Chondrocyte (in vitro differentiated cells): ENCODE measurements at places on chromosomes 3 and 15.

DNA sequence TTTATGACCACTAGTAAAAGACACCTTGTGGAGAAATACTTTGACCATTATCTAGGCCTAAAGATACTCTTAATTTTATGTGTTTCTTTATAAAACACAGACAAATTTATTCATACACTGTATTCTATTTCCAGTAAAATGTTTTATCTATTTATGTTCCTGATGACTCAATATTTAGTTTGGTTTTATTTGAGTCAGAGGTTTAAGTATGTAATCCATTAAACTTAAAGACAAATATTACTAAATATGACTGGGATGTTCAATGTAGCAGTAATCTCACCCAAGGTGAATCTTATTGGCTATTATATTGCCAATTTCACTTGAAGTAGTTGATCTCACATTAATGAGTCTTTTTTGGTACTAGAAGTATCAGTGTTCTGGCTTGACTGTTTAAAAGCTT, 799.7 kb downstream of the CADM2 start:
- DNase-seq, result no peak

DNA sequence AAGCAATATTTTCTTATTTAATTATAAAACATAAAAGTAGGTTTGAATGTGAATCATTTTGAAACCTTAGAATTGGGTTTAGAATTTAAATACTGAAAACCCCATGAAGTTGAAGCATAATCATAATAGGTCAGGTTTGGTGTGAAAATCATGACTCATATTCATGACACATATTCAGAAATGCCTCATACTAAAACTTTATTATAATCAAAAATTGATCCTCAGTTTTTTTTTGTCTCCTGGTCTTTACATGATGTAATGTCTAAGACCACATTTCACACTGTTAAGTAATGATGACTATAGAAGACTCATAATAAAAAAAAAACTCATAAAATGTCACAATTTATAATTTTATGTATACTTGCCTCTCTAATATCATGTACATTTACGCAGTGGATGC, 190.4 kb downstream of the FOXP1 start:
- no peak for DNase-seq

DNA sequence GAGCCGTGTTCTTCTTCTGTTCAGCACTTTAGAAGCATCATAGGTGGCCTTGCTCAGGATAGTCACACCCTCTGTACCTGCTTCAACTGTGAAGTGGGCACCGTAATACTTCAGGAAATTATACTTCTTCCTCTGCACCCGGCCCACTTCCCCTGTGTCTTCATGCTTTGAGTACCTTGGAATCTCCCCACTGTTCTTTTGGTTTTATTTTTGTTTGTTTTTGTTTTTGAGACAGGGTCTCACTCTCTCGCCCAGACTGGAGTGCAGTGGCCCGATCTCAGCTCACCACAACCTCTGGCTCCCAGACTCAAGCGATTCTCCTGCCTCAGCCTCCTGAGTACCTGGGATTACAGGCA, 1.7 kb downstream of the P2RY14 start:
- no peak for DNase-seq

DNA sequence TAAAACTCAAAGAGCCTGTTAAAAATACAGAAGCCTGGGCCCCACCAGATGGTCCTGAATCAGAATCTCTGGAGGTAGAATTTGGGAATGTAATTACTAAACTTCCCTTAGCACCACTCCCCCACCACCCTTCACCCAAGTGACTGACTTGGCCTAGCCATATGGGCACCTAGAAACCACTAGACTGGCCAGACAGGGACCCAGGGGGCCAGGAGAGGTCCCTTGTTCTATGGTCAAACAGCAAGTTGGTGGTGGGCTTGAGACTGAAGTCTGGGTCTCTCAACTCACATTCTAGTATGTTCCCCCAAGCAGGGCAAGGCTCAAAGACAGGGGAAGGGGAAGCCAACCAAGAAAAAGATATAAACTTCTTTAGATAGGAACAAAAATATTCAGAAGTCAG, 301.5 kb upstream of the TLE3 start:
- no peak for DNase-seq

DNA sequence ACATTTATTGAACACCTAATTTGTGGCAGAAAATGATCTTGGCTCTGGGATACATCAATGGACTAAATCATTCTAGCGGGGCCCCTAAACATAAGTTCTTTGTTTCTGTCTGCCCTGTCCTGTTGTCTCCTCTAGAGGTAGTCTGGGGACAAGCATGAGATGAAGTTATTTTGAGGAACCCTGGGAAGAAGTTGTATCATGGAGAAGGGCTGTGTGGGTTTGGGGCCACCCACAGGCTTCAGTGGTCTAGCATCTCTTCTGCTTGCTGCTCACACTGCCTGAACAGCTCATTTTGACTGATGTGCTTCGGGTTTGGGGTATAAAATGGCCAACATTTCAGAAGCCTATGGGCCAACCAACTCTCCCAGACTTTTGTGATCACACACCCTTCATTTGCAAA, 50.3 kb upstream of the OSBPL11 start:
- no peak for DNase-seq

- DNase-seq, result no peak
These were observed 105.1 kb upstream of the FRMD4B start for GRCh38 chr3:69490971-69491370.

DNA sequence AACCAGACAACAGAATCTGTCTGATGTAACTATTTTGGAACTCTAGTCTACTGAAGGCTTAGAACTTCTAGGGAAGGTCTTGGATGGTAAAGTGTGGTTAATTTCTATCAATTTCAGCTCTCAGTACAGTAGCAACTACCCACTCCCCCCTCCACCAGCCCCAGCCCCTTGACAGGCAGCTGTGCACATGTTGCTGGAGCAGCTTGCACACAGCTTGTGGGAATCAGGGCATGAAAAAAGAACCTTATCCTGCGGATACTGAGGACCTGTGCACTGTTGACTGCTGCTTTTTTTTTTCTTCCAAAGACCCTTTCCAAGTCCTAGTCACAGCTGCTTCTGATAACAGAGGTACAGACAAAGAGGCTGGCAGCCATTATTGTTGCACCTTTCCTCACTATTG, 81.5 kb upstream of the UBP1 start:
- no peak for DNase-seq

DNA sequence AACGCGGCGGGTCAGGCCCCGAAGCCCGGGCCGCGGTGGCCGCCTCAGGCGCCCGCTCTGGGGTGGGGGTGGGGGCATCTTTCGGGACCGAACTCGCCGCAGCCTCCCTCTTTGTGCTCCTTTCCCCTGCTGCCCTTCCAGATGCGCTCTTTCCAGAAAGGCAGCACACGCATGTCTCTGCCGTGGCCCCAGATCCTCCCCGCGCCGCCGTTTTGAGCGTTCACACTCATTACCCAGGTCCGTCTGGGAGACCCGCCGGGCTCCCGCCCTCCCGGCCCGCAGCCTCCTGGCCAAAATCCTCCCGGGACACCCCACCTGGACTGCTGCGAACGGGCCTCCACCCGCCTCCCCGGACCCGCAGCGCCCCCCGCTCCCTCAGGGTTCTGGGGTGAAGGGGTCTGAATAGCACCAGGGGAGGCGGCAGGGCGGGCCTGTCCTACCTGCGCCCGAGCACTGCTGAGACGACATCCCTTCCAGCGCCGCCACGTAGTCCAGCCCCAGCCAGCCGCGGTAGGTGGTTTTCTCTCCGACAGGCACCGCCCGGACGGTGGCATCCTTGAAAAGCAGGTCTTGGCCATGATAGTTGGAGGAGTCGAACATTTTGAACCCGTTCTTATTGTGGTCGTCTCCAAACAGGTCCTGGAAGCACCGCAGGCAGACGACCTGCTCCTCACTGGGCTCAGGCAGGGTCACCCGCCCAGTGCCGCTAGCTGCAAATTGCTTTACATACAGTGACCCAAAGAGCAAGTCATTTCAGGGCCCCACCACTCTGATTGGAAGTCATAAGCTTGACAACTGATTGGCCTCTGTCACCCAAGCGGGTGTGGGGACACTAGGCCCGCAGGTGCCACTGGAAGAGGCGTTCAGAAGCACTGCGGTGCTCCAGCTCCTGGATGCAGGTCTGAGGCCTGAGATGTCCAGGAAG, 25.9 kb downstream of the MELTF start:
- DNase-seq, result peak; percentile 88

- DNase-seq, result no peak
These were observed 38.7 kb downstream of the SENP8 start for GRCh38 chr15:72156928-72157327.

DNA sequence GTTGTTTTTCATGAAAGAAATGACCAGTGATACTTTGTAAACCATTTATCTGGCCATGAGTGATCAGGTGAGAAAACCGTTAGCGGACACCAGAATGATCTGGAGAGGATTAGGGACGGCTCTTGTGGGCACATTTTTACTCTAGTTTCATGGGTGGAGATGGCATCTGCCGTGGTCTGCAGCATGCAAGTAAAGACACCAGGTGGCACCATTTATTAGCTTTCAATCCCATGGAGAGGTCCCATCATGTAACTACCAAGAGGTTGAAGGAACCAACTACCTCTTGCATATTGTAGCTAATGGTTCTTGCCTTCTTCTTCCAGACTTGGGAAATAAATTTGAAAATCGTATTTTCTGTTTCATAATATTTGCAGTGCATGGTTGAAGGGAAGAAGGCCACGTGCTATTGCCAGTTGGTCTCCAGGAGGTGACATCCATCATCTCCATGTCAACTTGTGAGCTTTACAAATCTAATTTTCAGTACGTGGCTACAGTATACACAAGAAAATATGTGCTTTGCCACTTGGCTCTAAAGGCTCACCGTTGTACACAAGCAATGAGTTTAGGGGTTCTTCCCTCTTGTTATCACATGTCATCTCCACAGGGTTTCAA, 1.5 kb upstream of the MAPKBP1 start:
- no peak for DNase-seq

- DNase-seq, result no peak
These were observed 9.6 kb upstream of the RNF111 start for GRCh38 chr15:58977887-58978286.

DNA sequence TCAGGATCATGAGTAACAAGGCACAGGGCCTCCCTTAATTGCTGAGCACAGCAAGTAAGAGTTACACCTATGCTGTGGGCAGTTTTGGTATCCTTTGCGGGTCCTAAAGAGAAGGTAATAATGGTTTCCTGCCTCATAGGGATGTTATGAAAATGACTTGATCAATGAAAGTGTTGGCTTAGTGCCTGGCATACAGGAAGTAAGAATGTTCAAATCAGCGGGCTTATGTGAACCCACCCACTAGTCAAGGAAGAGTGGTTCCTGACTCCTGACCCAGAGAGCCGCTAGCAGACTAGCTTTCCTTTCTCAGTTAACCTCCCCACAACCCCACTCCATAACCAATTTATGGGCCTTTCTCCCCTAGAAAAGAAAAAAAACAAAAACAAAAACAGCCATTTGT, 5.2 kb upstream of the ADAMTS9 start:
- DNase-seq, result no peak

- no peak for DNase-seq
These were observed 5.2 kb upstream of the CDAN1 start for GRCh38 chr15:42742149-42742548.

GRCh38 chr3:178203650-178204049, 332.6 kb upstream of the KCNMB2 start:
- DNase-seq, result no peak

GRCh38 chr3:181660337-181660736, 51.4 kb upstream of the SOX2 start:
- DNase-seq, result no peak

DNA sequence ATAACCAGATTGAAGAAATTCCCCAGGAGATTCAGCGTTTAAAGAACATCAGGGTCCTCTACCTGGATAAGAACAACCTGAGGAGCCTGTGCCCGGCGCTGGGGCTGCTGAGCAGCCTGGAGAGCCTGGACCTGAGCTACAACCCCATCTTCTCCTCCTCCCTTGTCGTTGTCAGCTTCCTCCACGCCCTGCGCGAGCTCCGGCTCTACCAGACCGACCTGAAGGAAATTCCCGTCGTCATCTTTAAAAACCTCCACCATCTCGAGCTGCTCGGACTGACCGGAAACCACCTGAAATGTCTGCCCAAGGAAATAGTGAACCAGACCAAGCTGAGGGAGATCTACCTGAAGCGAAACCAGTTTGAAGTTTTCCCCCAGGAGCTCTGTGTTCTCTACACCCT, 9.4 kb upstream of the LRRC34 start:
- DNase-seq, result no peak

DNA sequence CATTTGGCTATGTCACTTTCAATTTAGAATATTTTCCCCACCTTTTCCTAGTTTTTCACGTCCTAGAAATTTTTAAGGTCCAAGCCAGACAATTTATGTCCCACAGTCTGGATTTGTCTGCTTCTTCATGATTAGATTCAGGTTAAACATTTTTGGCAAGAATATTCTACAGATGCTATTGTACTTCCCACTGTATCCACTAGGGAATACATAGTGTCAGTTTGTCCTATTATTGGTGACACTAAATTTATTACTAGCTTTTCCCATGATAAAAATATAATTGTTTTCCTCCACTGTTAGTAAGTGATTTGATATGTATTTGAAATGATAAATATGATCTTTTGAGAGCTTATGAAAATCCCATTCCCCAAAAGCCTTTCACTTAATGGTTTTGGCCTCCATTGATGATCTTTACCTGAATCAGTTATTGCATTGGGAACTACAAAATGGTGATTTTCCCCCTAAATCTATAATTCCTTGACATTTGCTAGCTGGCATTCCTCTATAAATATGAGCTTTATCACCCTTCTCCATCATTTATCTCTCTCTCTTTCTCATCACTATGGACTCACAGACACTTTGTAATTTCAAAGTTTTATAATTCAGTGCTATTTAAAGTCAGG, 8.3 kb downstream of the ARL14 start:
- no peak for DNase-seq

DNA sequence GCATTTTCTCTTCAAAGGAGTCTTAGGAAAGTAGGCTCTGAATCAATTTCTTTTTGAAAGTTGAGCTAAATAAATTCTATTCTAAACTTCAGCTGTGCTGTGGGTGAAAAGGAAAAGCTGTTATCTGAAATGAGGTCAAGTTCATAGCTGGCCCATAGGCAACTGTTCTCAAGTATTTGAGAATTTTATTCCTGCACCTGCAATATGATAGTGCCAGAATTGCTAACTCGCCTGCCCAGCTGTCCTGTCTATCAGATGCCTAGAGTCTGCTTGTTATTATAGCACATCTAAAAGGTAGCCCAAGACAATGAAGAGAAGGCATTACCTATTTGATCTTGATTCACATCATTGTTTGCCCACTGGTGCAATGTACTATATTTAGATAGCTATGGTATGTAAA, 798.7 kb downstream of the DIPK2A start:
- no peak for DNase-seq

DNA sequence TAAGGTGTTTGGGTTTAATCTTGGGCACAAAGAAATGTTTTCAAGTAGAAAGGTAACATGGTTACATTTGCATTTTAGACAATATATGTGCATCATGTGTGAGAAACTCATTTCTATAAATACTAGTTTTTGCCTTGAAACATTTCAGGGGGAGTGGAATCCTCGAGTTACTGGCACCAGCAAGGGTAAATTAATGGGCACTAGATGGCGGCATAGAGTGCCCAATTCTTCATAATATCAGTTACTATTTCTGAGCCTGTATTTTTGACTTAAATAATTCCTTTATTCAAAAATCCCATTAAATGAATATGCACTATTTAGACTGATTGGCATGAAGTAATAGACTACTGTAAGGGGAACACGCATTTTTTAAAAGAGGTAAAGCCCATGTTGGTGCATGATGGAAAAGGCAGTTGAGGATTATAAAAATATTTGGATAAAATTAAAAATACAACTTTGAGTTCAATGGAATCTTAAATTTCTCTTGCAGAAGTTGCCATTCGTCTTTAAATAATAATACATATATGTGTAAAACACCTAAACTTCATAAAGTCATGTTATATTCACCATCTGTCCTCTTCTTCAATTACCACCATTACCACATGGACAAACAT, 106.3 kb downstream of the ZBTB20 start:
- no peak for DNase-seq
